ENCODE measurements at places on chromosomes 5 and 9.

DNA sequence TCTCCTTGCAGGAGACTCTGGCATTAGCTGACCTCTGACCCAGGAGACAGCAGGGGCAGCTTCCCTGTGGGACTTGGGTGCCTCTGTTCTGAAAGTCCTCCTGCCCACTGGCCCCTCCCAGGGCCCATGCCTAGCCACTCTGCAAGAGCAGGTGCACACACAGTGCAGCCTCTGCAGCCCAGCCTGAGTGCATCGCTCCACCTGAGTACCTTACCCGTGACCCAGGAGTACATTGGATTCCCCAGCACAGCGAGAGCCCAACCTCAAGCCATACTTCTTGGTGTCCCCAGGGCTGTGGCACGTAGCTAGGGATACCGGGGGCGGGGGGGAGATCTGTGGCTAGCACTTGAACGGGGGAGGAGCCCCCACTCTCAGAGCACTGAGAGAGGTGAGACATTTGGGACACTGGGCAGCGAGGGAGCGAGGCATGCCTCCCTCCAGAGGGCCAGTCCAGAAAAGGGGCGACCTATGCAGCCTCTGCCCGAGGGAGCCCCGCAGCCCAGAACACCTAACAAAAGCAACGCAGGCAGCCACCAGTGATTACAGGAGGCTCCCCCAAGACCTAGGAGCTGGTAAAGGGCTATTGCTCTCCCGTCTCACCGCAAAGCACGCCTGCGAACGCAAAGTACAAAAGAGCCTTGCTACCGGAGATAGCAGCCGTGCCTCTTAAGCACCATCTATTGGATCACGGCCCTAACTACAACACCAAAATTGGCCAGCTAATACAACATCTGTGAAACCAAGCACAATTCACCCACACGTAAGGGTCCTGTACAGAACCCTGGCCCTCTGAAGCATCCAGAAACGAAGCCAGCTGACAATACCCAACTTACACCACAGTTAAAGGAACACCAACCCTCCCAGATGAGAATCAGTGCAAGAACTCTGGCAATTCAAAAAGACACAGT is 826 bp upstream of the PRDM9 start:
- peak; percentile 19 for DNase-seq

DNA sequence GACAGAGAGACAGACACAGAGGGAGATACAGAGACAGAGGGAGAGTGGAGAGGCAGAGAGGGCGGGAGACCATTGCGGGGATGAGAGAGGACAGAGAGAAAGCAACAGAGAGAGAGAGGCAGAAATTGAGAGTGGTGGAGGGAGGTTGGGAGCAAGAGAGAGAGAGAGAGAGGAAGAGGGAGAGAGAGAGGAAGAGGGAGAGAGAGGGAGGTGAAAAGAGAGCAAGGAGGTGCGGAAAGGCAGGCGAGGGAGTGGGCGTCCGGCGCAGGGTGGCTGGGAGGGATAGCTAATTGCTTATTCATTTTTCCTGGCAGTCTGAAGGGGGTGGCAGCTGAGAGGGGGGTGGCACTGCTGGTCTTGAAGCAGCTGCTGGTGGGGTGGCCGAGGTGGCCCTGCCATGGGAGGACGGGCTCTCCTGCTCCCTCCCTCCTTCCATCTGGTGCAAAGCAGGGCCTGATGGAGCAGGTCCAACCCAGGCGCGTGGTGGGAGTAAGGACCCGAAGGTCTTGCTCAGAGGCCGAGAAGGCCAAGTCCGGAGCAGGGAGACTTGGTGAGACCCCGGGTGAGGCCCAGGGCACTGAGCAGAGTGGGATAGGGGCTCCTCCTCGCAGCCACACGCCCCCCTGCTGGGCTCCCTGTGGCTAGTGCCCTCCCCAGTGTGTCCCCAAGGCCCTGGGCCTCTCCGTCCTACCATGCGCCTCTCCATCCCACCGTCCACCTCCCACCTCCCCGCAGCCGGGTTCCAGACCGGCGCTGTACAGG is 25.3 kb upstream of the RNU6ATAC start:
- DNase-seq, result no peak

DNA sequence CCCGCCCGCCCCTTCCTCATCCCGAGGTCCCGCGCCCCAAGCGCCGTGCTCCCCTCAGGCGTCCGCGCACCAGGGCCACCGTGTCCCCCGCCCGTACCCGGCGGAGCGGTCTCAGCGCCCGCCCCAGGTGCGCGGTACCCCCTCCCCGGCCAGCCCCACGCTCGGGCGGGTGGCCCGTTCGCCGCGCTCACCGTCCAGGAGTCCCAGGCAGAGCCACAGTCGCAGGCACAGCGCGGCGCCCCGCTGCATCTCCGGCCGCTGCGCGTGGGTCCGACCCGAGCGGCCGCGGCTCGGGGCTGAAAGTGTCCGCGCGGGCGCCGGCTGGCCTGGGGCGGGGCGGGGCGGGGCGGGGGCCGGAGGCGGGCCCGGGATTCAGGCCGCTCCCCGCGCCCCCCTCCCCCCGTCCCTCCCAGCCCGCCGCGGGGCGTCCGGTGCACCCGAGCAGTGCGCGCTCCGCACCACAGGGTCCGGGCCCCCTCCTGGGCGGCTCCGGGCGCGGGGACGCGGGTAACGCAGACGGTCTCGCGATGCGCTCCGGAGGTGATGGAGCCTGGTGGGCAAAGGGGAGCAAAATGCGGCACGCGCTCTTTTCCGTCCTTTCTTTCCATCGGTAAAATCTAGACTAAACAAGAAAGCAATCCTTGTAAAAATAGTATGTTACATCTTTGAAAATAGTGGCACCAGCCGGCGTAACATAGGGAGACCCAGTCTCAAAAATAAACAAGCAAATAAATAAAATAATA is at the start of gene FLT4:
Gene FLT4, minus strand, starts transcription at position 304 of the 743 bp plus-strand sequence. Its CDS starts 55 bp downstream, at position 249.
- DNase-seq, result no peak

DNA sequence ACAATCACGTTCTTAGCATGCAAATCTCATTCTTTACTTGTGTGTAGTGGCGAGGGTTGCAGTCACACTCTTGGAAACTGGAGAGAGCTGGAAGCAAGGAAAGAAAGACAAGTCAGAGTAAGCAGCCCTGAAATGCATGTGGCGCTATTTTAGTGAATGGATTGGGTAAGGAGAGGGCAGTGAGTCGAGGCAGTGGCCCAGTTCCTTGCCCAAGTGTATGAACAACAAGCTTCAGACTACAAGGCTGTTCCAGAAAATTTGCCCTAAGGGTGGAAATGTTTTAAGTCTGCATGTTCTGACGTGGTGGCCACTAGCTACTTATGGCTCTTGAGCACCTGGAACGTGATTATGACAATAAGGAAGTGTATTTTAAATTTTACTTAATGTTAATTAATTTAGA is 59.4 kb upstream of the PTPN3 start:
- DNase-seq, result no peak

DNA sequence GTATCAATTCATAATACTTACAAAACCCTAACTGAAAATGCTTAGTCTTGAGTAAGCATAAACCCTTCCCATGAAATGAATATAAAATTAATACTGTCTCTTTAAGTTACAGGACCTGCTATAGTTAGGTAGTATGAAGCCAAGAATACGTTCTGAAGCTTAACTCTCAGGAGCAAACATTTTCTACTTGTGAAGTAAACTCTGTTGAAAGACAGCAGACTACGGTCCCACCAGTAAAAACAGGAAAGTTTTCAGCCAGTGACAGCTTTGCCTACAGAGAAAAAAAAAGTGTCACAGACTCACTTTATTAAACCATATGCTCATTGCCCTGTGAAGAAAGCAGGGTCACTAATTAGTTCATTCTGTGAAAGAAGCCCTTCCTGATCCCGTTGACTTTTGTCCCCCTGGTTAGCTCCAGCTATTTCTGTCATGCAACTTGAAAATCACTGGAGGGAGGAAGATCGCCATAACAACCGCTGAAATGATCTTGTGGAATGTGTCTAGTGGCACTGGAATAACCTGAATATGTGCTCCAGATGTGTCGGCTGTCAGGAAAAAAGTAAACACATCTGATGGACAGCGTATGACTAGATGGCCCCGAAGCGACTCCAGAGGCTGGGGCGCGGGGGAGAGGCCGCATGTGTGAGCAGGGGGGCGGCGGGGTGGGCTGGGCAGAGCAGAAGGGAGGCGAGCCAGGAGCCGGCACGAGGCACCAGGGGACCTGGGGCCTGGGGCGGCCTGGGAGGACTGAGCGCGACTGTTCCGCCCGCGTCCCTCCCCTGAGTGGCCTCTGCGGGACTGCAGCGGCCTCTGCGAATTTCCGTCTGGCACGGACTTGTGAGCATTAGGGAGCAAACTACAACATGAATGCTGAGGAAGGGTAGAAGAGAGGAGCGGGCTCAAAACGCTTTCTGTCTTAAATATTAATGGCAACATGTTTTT is 41.9 kb downstream of the BNC2 start:
- DNase-seq, result peak; percentile 46

DNA sequence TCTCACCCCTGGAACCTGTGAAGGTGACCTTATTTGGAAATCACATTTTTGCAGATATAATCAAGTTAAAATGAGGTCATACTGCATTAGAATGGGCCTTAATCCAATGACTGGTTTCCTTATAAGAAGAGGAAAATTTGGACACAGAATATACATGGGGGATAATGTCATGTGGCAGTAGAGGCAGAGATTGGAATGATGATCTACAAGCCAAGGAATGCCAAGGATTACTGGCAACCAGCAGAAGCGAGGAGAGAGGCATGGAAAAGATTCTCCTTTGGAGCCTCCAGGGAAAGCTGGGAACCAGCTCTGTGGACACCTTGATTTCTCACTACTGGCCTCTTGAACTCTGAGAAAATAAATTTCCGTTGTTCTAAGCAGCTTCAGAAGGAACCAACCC is 20.2 kb upstream of the CEP78 start:
- DNase-seq, result no peak

- peak; percentile 31 for DNase-seq
Measured at GRCh38 chr9:89311346-89312221, 589 bp downstream of the CKS2 start.

Data from astrocyte of the spinal cord (primary cell).